ENCODE measurements at places on chromosomes 11 and 22.

GRCh38 chr22:27993774-27994350 lies 74.8 kb upstream of the PITPNB start:
- DNase-seq: no peak

DNA sequence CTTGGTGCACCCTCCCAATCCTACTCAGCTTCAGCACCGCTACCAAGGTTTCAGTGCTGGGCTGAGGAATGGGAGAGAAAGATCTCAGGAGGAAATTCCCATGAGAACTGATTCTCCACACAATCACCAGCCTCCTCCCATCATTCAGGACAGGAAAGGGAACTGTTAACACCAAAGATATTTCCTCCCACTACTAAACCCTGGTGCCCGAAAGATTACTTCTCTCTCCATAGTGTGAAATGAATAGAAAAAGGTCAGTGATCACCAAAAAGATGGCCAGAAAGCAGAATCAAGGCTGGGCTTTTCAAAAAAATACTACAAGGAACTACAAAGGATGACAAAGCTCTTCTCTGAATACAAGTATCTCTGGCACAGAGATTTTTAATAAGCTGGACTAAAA lies 26.1 kb downstream of the TCIRG1 start:
- no peak for DNase-seq

- no peak for DNase-seq
These were observed 31.2 kb downstream of the ALG9 start for GRCh38 chr11:111840143-111840542.

GRCh38 chr11:126474220-126474619 lies 118.7 kb downstream of the ST3GAL4 start:
- DNase-seq: no peak

GRCh38 chr11:117097389-117098268 lies 599 bp downstream of the SIK3 start:
- DNase-seq: no peak

DNA sequence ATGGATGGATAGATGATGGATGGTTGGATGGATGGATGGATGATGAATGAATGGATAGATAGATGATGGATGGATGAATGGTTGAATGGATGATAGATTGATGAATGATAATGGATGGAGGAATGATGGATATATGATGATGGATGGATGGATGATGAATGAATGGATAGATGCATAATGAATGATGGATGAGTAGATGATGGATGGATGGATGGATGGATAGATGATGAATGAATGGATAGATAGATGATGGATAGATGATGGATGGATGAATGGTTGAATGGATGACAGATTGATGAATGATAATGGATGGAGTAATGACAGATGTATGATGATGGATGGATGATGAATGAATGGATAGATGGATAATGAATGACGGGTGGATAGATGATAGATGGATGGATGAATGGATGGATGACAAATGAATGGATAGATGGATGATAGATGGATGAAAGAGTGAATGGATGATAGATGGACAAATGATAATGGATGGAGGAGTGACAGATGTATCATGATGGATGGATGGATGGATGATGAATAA lies 1466.5 kb downstream of the BRD1 start:
- DNase-seq: no peak

DNA sequence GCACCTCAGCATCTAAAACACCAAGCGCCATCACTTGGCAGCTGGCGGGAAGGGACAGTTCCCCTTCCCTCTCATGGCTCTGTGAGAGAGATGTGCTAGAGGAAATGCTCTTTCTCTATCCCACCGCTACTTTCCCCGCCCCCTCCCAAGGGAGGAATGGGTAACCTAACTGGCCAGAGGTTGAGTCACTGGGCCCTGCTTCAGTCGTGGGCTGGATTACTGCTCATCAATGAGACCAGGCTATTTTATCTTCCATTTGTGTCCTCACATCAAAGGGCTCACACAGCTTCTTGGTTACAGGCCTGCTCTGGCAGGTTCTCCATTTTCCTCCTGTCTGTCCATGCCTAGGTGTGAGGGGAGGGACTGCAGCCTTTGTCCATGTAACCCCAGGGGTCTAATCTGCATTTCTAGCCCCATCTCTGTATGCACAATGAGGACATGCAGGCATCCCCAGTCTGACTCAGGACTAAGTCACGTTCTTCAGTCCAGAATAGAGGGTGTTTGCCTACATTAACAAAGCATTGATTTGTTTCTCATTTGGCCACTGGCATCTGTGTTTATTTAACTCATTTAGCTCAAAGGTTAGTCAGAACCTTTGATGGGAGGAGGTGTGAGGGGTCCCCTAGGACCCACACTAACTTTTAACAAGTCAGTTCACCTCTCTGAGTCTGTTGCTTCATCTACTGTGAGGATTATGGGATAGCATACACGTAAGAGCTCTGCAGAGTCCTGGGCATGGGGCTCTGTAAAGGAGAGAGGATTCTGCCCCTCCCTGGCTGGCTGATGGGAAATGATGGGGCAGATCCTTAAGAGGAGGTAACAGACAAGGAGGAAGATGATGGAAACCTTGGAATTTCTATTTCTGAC lies 99.1 kb downstream of the XRRA1 start:
- no peak for DNase-seq

GRCh38 chr11:101721270-101721669 lies 137.5 kb upstream of the TRPC6 start:
- no peak for DNase-seq

GRCh38 chr22:22076361-22076760 lies 93.8 kb upstream of the TOP3B start:
- no peak for DNase-seq

- no peak for DNase-seq
These were observed 73.9 kb upstream of the FGF3 start for GRCh38 chr11:69892986-69893555.

- DNase-seq: no peak
These were observed 1.1 kb downstream of the GPR137 start for GRCh38 chr11:64286801-64287159.

DNA sequence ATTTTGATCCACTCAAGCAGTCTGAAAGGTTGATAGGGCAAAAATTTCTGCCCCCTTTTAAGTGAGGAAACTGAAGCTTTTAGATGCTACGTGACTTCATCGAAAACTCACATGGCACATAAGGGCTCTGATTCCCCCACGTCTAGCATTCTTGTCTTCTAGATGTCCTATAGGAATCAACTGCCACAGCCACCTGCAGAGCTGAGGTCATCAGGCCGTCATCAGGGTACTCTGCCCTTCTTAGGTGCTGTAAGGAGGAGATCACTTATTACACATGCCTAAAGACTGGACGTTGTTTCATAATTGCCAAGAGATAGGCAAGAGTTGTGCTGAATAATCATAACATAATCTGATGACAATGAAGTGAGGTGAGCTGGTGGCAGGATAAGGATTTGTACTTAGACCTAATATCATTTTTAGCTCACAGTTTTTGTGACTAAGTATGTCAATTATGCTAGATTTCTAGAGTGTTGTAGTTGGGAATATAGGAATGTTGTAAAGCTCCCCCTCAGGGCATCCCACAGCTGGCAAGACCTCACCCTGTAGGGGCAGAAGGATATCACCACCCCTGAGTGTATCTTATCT lies 349.4 kb downstream of the METTL15 start:
- DNase-seq: no peak

DNA sequence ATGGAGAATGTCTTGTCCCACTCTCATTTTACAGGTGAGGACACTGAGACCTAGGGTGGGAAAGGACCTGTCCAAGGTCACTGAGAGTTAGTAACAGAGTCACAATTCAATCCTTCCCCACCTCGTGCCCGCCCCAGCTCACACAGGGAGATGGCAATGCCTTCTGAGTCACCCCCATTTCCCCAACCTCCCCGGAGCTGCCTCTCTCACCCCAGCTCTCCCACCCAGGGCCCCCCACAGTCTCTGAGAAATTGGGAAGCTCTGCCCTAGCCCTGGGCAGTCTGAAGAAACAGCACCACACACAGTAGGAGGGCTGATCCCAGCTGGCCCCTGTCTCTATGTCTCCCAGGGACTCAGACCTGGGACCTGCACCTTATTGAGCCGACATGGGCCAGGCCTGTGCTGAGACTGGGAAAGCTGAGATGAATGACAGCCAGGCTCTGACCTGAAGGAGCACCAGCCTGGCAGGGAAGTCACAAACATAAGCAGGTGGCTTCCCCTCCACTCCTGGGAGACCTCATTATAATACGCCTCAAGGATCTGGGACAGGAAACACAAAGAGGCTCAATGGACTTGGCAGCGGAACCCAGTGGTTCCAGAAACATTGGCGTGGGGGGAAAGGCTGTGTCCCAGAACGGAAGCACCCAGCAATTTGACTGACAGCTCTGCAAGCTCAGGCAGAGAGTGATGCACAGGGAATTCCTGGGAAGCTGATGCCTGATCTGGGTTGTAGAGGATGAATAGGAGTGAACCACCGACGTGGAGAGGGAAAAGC lies 51.0 kb downstream of the CD6 start:
- DNase-seq: no peak

DNA sequence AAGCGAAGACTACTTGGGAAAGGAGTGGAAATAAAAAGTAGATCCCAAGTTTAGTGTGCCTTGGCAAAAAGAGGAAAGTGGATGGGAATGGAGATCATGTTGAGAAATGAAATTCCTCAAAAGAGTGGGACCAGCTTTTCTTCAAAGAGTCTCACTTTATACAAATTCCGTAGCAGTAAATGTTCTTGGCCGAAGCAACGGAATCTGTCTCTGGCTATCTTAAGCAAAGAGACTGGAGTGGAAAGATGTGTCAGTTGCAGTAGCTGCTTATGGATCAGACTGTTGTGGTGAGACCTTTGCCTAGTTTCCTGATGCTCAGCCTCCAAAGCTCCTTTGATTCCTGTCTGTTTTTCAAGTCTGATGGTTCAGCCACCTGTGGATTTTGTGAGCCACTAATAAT lies 73.6 kb downstream of the CSTPP1 start:
- no peak for DNase-seq

DNA sequence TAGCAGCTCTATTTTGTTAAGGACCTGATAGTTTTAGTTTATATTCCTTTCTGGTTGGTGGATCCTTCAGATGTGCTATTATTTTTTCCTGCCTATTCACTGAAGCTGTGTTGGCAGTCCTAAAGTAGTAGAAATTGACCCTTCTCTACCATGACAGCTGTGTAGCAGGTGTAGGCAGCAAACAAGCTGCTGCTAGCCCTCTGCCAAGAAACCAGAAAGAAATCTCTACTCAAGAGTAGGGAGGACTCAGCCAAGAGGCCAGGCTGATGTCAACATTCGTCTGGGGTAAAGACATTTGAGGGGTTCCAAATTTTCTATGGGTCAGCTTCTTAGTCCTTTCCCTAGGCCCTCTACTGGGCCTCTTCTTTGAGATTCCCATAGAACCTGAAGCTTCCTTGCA lies 51.2 kb downstream of the CSTF3 start:
- DNase-seq: no peak

- no peak for DNase-seq
These were observed 276.5 kb downstream of the LUZP2 start for GRCh38 chr11:24773322-24773721.

DNA sequence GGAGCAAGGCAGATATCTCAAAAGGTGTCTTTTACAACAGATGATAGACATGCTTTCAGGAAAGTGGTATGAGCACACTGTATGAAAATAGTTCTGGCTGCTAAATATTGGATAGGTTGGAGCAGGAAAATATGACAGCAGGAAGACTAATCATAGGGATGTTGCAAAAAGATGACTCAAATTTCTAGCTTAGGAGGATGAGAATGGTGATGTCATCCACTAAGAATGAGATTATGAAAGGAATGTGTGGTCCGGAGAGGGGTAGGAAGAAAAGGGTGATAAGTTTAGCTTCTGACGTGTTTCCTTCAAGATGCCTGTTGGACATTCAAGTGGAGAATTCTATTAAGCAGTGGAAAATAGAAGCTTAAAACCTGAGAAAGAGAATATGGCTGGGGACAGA lies 46.4 kb downstream of the RCN1 start:
- no peak for DNase-seq

DNA sequence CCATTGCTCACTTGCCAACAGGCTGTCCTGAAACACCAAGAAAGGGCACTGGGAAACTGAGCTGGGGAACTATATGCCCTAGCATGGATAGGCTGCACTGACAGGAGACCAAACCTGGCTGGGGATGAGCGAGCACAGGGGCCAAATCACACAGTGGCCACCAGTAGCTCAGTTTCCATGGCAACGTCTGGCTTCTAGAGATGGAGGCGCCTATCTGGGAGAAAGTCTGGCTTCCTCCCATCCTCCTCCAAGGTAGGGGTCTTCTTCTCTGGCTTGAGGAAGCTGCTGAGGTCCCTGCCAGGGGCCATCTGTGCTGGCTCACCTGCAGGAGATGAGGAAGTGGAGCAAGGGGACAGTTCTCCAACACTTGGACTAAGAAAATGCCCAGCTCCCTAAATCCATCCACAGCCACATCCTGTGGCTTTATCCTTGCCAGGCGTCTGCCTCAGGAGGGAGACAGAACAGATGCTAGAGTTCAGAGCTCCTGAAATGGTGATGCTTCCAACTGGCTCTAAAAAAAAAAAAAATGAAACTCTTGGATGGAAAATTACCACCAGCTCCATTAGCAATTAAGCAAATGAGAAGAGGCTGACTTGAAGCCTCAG lies 48.3 kb downstream of the SYT13 start:
- no peak for DNase-seq

DNA sequence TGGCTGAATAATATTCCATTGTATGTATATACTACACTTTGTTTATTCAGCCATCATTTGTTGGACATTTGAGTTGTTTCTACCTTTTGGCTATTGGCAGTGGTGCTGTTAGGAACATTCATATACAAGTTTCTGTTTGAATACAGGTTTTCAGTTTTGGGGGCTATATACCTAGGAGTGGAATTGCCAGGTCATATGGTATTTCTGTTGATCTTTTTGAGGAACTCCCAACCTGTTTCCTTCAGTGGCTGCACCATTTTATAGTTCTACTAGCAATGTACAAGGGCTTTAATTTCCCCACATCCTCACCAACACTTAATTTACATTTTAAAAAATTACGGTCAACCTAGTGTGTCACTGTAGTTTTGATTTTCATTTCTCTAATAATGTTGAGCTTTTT lies 54.6 kb downstream of the HSD17B12 start:
- no peak for DNase-seq

DNA sequence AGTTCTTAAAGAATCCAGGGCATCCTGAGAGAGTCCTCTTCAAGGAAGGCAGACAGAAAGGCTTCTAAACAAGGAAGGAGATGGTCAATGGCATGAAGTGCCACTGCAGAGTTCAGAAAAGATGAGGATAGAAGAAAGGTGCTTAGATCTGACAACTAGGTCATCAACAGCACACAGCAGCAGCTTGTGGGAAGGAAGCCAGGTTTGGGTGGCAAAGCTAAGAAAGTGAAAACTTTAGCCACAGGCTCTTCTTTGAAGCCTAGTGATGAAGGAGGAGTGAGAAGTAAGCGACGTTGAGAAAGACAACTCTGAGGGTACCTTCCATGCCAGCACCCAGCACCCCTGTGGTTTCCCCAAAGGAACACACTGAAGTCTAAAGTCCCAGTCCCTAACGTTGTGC lies 92.0 kb downstream of the LARGE1 start:
- DNase-seq: no peak
